ENCODE measurements at places on chromosomes 5 and 9.

GRCh38 chr5:131171276-131171810, 599 bp downstream of the LYRM7 start:
- no peak for DNase-seq

GRCh38 chr5:12625667-12626263, 721.5 kb upstream of the CTNND2 start:
- DNase-seq = no peak

DNA sequence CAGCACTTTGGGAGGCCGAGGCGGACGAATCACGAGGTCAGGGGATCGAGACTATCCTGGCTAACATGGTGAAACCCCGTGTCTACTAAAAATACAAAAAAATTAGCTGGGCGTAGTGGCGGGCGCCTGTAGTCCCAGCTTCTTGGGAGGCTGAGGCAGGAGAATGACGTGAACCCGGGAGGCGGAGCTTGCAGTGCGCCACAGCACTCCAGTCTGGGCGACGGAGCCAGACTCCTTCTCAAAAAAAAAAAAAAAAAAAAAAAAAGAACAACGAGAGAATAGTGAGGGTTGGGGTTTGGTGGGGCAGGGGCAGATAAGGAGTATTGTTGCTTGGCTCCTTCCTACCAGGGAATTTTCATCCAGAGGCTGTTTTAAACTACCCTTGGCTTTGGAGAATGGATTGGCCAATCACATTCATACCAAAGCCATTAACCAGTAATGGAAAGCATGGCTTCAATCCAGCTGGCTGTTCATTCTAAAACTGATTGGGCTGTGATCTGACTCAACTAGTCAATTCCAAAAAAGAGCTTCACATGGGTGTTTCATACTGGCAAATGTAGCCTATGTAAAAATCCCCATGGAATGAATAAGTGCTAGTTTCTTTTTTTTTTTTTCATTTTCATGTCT, 64.4 kb downstream of the PLCXD3 start:
- DNase-seq = no peak

- DNase-seq = no peak
Measured at GRCh38 chr5:161925960-161926359, 78.0 kb downstream of the GABRA1 start.

DNA sequence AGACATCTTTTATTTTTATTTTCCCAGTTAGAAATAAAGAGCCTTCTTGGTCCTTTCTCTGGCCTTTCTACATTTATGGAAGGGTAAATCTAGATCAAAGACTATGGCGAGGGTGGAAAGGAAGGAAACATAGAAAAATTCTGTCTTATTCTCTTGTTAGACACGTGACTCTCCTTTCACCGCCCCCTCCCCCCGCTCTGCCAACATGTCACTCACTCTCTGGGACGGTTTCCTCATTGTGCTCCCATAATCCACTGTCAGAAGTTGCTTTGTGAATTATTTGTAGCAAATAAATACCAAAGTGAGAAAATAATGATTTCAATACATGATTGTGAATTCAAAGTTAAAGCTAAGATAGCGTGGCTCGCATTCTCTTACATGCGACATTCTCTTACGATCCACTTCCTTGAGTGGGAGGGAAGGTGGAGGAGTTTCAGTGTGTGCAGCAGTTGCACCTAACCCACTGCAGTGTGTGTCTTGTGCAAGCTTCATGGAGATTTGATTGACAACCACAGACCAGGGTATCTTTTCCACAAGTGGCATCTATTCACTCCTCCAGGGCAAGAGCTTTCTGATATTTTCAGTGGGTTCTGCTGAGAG, 423.0 kb upstream of the KIF2A start:
- DNase-seq = no peak

- no peak for DNase-seq
Measured at GRCh38 chr5:79513308-79513703, 628 bp downstream of the HOMER1 start.

- no peak for DNase-seq
Measured at GRCh38 chr9:74415995-74416394, 81.1 kb upstream of the RORB start.

DNA sequence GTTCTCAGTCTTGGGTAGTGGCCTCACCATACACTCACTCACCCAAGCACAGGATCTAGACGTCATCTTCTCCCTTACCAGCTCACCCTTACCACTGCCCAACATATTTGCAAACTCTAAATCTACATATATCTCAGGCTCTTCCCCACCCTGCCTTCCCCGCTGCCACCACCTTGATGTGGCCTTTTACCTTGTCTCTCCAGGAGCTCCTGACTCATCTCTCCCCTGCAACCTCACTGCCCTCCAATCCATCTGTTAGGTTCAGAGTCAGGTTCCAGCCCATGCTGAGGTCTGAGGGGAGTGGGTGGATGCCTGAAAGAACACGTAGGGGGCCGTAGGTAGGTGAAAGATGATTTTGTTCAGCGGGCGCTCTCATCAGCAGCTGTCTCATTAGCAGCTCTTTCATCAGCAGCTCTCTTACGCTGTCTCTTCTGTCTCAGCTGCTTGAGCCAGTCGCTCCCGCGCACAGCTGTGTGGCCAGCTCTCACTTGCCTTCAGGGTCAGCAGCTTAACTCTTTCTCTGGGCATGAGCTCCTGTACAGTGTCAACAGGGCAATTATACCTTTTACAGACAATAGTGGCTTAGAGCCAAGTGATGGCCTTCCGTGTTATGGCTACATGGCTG, 23.1 kb upstream of the CKMT2 start:
- DNase-seq = no peak

DNA sequence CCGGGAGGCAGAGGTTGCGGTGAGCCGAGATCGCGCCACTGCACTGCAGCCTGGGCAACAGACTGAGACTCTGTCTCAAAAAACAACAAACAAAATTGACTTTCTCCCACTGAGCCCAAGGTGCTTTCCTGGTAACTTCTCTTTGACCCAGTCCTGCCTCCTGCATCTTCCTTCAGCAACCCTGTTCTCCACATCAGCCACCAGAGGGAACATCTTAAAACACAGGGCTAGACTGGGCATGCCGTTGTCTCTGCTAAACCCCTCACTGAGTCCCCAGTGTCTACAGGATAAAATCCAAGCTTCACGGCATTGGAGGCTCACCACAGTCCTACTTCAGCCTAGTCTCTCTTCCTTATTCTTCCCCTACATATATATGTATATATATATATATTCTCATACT, 39.8 kb upstream of the KCNMB1 start:
- no peak for DNase-seq

DNA sequence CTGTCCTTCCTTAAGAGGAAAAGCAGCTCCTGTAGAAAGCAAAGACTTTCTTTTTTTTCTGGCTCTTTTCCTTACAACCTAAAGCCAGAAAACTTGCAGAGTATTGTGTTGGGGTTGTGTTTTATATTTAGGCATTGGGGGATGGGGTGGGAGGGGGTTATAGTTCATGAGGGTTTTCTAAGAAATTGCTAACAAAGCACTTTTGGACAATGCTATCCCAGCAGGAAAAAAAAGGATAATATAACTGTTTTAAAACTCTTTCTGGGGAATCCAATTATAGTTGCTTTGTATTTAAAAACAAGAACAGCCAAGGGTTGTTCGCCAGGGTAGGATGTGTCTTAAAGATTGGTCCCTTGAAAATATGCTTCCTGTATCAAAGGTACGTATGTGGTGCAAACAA, 42.3 kb downstream of the NR4A3 start:
- DNase-seq = no peak

- no peak for DNase-seq
Measured at GRCh38 chr9:7489036-7489435, 310.5 kb downstream of the DMAC1 start.

- DNase-seq = no peak
Measured at GRCh38 chr5:30997681-30998080, 195.8 kb upstream of the CDH6 start.

- no peak for DNase-seq
Measured at GRCh38 chr9:72701510-72701909, 180.1 kb downstream of the TMC1 start.

DNA sequence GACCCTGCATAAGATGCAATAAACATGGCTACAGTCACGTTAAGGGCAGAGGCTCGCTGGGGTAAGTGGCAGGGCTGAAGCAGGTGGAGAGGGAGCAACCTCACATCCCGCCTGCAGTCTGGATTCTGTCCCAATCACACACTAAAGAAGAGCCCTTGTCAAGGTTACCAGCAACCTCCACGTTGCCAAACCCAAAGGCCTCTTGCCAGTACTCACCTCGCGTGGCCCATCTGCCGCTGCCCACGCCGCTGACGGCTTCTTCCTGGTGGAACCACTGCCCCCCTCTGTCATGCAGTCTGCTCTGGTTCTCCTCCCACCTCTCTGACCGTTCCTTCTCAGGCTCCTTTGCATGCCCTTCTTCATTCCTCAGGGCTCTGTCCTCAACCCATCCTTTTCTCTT, 8.8 kb downstream of the AQP7 start:
- no peak for DNase-seq

DNA sequence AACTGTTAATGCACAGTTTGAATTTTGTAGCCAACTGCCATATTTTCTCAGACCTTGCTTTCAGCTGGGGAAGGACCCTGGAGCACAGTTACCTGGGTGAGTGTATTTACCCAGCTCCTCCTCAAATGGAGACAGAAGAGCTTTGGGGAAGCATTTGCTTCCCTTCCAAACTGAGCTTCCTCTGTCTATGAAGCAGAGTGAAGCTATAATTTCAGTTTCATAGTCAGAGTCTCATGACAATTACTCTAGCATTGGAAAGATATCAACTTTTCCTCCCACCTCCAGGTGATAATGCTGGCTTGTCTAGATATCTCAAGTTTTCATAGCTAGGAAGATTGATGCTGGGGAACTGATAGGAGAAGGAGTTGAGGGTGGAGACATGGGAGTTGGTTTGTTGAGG, 406.4 kb upstream of the CLINT1 start:
- DNase-seq = no peak

DNA sequence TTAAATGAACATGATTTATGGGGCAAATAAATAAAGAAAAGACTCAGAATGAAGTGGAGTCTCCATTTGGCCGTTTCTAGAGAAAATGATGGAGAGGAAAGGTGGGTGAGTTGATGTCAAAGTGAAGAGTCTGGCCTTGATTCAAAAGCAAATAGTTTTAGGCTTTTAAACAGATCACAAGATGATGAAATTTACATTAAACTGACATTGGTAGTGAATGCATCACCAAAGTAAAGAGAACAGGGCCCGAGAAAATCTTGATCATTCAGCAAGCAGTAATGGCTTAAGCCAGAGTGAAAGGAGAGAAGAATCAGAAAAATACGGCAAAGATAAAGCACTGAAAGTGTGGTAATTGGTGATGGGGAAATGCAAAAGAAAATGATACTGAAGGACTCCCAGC, 460.0 kb upstream of the SGCD start:
- DNase-seq = no peak

- no peak for DNase-seq
Measured at GRCh38 chr9:36276781-36277181, 18.5 kb upstream of the GNE start.

DNA sequence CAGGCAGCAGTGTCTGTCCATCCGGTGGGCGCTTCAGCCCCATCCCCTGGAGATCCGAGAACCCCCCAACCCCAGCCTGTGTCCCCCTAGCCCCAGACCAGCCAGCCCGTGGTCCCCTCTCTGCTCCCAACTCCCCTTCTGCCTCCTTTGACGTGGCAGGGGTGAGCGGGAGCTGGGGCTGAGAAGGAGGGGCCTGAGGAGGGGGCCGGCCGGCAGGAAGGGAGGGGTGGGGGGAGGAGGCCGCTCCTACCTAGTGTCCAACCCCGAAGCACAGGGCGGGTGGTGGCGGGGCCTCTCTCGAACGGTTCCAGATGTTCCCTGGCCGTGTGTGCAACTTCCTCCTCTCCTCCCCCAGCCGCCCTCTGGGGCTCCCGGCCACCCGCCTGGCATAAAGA, 31.0 kb downstream of the GOLGA2 start:
- DNase-seq = peak; percentile 84

GRCh38 chr5:178287791-178288105, 55.1 kb upstream of the PHYKPL start:
- no peak for DNase-seq

GRCh38 chr9:127762111-127762676, 16.3 kb downstream of the SH2D3C start:
- DNase-seq = no peak

GRCh38 chr5:142253938-142254337, 70.9 kb downstream of the SPRY4 start:
- no peak for DNase-seq

GRCh38 chr9:87212605-87213021, 265.3 kb upstream of the GAS1 start:
- DNase-seq = no peak

- no peak for DNase-seq
Measured at GRCh38 chr5:78809444-78809843, 160.9 kb upstream of the LHFPL2 start.

DNA sequence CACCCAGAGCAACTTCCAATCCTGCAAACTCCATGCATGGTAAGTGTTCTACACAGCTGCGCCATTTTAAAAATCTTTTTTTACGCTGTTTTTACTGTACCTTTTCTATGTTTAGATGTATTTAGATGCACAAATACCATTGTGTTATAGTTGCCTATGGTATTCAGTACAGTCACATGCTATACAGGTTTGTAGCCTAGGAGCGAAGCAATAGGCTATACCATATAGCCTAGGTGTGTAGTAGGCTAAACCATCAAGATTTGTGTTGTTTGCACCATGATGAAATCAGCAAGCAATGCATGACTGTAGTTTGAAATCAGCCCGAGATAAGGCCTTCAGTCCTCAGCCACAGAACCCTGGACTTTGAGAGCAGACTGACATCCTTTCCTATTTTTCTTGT, 101.2 kb downstream of the LIX1 start:
- no peak for DNase-seq

DNA sequence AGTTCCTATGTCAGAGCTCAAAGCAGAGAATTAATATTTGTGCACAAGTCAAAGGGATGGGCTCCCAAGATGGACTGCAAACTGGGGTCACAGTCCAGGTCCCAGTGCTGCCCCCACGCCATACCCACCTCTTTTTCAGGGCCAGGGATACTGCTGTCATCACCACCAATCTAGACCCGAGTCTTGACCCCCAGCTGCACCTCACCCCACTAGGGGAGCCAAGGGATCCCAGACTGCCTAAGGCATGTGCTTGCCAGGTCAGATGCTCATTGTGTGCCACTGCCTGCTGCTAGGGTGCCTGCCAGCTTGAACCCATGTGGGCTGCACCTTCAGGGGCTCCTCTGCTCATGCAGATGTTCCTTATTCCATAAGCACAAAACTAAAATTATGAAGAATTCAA, 215.6 kb upstream of the NREP start:
- DNase-seq = no peak

GRCh38 chr5:40687321-40687720, 7.6 kb downstream of the PTGER4 start:
- DNase-seq = no peak

GRCh38 chr9:77030045-77030444, 10.6 kb downstream of the FOXB2 start:
- DNase-seq = no peak

DNA sequence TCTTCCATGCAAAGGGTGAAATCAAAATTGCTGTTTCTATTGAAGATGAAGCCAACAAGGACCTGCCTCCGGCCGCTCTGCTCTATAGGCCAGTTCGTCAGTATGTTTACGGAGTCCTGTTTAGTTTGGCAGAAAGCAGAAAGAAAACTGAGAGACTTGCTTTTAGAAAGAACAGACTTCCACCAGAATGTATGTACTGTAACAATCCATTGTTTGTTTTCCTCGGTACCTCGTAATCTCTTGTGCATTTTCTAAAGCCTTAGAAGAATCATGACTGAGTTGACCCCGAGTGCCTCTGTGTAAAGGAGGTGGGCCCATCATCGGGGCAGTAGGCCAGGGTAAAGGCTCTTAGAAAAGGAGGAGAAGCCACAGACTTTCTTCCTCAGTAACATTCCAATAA, 44.2 kb upstream of the PHF2 start:
- no peak for DNase-seq

GRCh38 chr5:85108471-85108870, 723.8 kb upstream of the EDIL3 start:
- DNase-seq = no peak

GRCh38 chr5:172007175-172008110, 1.0 kb upstream of the FBXW11 start:
- no peak for DNase-seq

Measured in CMK (cell line).